ENCODE measurements at places on chromosomes 1 and 21.
A peak's percentile ranks its signal among the peaks of the same experiment; 100 is the strongest.

DNA sequence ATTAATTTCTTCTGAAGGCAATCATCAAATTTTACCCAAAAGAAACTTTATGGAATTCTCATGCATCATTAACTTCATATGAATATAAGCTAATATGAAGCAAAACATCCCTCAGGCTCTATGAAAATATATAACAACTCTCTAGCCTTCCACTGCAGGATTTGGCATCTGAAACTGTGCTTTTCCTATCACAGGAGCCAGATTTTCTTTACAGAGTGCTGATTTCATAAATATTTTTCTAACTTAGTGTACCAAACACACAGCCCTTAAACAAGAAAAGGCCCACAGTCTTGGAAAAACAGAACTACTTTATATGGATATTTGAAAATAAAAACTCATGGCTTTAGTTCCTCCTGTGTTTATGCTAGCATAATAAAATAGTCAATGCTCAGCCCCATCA, 559.5 kb upstream of the CHRM3 start:
- DNase-seq = no peak

GRCh38 chr1:145982010-145982723, 14.2 kb downstream of the TXNIP start:
- DNase-seq = no peak

DNA sequence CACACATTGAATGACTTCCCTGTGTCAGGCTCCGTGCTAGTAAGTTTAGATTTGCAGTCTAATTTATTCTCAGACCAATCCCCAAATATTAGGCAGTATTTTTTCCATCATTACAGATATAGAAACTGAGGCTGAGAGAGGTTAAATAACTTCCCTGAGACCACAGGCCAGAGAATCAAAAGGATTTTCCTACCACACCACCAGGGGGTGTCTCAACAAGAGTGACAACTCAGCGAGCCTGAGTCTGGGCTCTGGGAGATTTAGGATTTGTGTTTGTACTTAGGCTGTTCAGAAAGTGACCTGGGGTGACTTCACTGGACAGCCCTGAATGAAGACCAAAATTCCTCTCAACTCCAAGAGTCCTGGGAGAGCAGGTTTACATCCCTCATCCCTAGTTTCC, 13.3 kb upstream of the LCE5A start:
- no peak for DNase-seq

GRCh38 chr1:24084050-24084449, 27.9 kb downstream of the MYOM3 start:
- no peak for DNase-seq

- no peak for DNase-seq
Observed at GRCh38 chr21:30482130-30482529, 2.0 kb upstream of the KRTAP19-1 start.

- DNase-seq = no peak
Observed at GRCh38 chr1:234629026-234629425, 19.0 kb upstream of the IRF2BP2 start.

DNA sequence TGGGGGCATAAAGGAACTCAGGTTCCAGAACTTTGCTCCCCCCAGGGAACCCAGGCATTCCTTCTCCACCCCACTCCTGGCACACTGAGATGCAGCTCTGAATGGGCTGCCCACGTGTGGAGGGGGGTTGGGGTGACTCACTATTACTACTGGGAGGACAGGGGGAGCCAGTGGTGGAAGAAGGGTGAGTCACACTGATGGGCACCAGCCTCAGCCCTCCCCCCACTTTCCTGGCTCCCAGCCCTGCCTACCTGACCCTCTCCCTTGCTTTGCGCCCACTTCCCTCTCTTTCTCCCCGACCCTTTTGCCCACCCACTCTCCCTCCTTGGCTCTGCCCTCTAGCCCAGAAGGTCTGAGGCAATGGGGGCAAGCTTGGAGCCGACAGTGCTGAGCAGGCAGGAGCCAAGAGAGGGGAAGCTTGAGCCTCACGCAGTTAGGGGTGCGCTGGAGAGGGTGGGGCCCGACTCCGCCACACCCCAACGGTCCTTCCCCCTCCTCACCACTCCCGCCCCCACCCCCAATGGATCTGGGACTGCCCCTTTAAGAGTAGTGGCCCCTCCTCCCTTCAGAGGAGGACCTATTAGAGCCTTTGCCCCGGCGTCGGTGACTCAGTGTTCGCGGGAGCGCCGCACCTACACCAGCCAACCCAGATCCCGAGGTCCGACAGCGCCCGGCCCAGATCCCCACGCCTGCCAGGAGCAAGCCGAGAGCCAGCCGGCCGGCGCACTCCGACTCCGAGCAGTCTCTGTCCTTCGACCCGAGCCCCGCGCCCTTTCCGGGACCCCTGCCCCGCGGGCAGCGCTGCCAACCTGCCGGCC, at the start of gene LMNA:
Gene LMNA (plus strand): TSS at position 611 of the 818 bp plus-strand sequence. CDS start 208 bp downstream, outside the sequence.
- peak; percentile 59 for DNase-seq

GRCh38 chr1:15167386-15167785, 13.8 kb downstream of the TMEM51 start:
- no peak for DNase-seq

- DNase-seq = no peak
Observed at GRCh38 chr1:28070725-28071593, 17.5 kb downstream of the EYA3 start.

DNA sequence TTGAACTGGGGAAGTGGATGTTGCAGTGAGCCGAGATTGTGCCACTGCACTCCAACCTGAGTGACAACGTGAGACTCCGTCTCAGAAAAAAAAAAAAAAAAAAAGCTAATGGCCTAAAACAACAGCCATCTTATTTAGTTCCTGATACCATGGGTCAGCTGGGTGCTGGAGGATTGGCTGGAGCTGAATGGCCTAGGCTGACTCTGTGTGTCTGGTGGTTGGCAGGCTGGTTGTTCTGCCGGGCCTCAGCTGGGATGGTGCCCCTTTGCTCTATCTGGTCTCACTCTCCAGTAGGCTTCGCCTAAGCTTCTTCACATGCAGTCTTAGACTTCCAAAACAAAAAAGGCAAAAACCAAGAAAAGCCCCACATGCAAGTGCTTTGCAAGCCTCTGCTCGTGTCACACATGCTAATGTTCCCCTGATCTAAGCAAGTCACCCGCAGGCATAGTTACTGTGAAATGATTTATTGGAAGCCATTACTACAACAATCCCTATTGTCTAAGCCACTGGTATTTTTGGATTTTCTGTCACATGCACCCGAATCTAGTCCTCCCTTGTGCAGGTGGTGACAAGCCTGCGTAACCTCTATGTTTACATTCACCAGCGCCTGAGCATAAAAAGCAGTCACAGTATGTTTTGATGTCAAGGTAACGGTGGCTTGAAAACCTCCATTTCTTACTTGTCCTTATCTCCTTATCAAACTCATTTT, 39.6 kb upstream of the KANK4 start:
- no peak for DNase-seq

GRCh38 chr1:109947582-109948284, 36.8 kb upstream of the AHCYL1 start:
- no peak for DNase-seq
